ENCODE measurements at places on chromosomes 3 and 15.
A peak's percentile ranks its signal among the peaks of the same experiment; 100 is the strongest.

GRCh38 chr15:80999623-81000036 is 1.1 kb upstream of the TLNRD1 start:
- DNase-seq, result no peak

GRCh38 chr3:3443482-3443881 is 264.0 kb upstream of the CRBN start:
- no peak for DNase-seq

DNA sequence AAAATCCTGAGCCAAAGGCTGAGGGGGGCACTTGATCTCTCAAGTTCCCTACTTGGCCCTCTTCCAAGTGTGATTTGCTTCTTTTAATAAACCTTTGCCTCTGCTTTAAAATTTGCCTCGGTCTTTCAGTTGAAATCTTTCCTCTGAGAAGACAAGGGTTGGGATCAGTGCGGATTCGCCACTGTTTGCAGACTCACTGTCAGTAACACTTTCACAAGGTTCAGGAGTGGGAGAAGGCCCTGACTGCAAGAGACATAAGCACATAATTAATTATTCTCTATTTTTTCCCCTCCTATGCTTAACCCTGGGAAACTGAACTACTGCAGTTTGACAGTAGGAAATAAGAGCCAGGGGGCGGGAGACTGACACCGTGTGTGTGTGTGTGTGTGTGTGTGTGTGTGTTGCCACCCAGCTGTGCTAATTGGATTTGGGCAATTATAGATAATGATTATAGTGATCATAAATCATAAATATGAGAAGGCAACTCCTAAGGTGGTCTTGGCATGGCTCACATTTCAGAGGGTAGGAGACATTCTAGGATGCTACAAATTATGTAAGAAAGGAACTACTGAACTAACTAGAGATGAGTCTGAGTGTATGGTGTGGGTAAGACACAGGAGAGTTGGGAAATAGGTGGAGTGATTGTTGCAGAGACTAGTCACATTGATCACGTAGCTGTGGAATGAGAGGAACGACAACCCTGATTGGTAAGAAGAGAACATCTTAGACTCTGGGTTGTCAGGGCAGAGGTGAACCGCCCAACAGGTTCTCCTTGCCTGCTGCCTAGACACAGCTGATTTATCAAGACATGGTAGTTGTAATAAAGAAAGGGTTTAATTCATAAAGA is 5.5 kb upstream of the ZNF662 start:
- no peak for DNase-seq

DNA sequence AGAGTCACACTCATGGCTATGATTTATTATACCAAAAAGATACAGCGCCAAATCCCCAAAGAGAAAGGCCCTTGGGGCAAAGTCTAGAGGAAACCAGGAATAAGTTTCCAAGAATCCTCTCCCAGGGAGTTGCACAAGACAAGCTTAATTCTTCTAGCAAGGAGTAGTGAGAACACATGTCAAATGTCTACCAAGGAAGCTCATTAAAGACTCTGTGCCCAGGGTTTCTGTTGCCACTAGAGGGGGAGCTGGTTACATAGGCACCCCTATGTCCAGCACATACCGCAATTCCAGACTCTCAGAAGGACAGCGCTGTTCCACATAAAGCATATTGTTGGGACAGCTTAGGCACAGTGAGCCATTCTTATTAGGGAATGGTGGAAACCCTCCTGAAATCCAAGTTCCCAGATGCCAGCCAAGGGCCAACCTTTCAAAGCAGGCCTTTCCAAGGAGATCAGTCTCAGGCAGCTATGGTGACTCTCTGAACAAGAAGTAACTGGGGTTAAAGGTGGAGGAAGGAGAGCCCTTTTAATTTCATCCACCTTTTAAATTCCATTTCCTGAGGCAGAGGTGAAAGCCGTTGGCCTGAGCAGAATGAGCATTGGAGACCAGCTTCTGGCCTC is 194.2 kb downstream of the UACA start:
- DNase-seq, result peak; percentile 81

- DNase-seq, result no peak
These were observed 10.2 kb upstream of the MESP1 start for GRCh38 chr15:89761009-89761831.

- DNase-seq, result peak; percentile 60
These were observed 5.2 kb upstream of the EBLN2 start for GRCh38 chr3:73056014-73056844.

- DNase-seq, result no peak
These were observed 2.8 kb upstream of the PRICKLE2 start for GRCh38 chr3:64228110-64228509.

DNA sequence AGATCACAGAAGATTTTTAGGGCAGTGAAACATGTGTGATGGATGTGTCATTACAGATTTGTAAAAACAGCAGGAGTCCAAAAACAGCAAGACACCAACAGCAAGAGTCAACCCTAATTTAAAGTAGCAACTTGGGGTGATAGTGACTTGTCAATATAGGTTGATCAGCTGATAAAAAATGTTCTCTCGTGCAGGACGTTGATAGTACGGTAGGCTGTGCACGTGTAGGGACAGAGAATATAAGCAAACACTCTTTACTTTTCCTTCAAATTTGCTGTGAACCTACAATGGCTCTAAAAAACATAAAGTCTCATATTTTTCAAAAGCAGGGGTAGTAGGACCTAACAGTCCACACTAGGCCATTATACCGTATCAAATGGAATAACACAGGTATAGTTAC is 120.8 kb downstream of the STAG1 start:
- DNase-seq, result no peak

DNA sequence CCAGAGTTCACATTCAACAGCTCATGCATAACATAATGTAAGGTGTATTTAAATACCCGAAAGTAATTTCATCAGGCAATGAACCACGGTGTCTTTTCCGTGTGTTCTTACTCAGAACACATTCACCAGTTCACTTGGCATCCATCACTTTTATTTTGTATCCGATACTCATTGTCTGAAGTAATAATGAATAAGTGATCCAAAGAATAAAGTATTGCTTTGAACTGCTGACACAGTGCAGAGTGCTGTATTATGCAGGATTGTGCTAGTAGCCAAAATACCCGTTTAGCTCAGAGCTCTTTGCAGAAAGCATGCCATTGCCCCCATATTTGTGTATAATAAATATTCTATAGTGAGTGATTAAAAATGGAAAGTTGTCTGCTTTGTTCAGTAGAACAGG is 460.9 kb upstream of the KCNMB2 start:
- DNase-seq, result no peak

GRCh38 chr3:11551036-11551435 is 92.7 kb downstream of the VGLL4 start:
- no peak for DNase-seq

GRCh38 chr3:16290007-16290826 is 25.2 kb downstream of the OXNAD1 start:
- peak; percentile 76 for DNase-seq

DNA sequence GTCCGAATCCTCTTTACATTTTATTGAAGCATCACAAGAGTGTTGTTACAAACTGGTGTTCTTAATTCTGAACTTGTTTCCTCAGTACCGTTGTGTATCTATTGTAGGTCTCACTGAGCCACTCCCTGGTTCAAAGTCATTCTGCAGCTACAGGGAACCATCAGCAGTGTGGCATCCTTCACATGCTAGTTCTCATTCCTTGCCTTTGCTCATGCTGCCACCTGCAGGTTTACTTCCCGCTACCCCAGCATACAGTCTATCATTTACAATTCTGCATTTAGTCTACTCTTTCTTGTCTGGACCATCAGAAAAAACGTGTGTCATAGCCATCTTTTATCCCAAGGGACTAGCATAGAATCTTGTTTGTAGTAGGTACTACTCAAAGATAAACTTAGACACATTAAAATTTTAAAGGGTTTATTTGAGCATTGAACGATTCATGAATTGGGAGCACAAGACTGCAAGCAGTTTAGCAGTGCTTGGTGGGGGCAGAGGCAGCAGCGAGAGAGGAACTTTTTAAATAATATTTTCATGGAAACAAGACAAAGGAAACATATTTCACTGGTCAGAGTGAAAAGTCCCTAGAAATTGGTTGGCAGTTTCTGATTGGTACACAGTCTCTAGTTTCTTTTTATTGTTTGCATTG is 402.1 kb downstream of the CADM2 start:
- peak; percentile 0 for DNase-seq

DNA sequence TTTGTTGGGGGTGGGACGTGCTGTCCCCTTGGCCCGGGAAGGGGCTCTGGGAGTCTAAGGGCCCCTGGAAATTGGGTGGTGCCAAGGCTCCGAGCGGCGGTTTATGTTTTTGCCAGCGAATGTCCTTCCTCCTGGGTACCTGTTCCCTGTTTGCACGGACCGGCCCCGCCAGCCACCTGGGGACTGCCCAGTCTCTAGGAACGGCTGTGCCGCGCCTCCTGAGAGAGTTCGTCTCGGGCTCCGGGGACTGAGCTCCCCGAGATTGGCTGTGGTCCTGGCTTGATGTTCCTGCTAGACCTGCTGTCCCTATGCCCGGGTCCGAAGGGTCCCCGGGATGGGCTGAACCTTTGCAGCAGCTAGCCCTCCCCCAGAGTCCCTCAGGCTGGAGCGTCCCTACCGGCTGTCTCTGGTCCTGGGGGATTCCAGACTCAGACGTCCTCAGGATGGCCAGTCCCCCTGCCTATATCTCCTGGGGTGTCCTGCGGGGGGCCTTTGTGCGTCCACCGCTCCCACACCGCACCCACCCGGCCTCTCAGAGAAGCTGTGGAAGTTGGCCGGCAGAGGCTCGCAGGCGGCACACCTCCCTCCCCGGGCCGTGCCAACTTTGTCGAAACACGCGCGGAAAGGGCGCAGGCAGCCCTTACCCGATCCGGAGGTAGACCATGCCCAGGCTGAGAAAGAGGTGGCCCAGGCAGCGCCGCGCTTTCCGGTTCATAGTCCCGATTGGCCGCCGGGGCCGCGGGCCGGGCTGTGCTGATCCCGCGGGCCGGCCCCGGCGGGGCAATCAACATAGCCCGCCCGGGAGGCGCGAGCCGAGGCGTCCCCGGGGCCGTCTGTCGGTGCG is 547 bp downstream of the WNT7A start:
- DNase-seq, result no peak

- no peak for DNase-seq
These were observed 452.2 kb upstream of the TPRG1 start for GRCh38 chr3:188719545-188719944.

DNA sequence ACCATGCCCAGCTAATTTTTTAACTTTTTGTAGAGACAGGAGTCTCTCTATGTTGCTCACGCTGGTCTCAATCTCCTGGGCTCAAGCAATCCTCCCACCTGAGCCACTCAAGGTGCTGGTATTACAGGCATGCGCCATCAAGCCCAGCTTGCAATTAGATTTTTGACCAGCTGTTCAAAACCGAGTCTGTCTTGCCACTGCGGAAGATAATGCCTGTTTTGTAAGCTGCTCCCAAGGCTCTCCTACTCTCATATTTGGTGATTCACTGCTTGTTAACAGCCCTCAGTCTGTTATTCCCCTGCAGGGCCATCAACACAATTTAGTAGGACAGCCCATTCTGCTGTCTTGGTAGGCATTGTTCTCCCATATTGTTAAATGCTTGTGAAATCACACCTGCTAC is 17.8 kb upstream of the MCCC1 start:
- DNase-seq, result no peak

DNA sequence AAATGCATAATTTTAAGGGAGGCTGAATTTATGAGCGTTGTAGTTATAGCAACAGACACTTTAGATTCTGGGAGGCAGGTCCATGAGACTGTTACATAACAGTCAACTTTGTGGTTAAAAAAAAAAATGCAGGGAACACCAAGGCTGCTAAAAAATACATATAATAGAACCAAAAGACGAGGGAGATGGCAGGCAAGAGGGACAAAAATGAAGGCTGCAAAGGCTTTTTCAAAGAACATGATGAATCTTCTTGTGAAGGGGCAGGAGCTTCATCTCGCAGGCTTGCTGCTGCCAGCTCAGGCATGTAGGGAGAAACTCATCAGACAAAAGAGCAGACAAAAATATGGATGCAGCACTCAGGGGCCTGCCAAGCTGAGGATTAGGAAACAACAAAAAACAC is 243.9 kb downstream of the SHQ1 start:
- DNase-seq, result no peak

GRCh38 chr3:158777161-158777873 is 24.5 kb upstream of the MFSD1 start:
- DNase-seq, result no peak

- DNase-seq, result peak; percentile 37
These were observed 190.7 kb downstream of the CD47 start for GRCh38 chr3:107899990-107900651.

DNA sequence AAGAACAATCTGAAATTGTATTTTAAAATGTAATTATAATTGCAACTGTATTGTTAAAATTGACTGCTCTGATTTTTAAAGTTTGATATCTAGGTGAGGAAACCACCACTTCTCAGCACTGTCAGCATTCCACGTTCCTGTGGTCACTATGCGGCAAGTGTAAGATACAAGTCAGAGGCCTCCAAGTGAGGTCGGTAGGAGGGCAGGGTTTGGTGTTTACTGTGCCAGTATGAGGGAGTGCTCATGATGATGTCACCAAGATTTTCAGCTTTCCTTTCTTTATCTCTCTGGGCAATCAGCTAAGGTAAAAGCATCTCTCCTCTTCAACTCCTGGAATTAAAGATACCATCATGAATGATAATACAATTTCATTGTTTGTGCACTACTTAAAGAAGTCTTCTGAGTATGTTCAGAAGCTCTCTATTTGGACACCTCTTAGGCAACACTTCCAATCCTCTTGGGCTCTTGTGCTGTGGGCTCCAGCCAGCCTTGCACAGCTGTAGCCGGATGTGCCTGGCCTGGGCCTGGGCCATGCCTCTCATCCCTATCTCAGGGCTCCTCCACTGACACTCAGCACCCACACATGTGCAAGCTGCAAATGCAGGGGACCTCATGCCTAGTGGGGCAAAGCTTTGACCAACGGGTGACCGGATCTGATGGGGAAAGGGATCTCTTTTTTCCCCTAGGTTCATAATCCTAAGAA is 42.9 kb downstream of the CCR3 start:
- DNase-seq, result no peak

DNA sequence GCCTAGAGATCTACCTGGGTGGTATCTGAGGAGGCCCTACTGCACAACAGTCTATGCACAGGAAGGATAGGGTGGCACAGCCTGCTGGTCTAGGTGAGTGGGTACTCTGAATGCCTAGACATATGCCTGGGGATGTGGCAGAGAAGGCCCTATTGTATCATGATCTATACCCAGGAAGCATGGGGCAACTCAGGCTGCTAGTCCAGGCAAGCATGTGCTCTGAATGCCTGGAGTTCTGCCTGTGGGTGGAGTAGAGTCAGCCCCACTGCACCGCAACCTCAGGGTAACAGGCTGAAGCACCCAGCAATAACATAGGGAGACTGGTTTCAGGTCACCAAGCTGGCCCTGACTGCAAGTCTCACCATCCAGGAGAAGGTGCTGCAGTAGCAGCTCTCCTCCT is 224.7 kb downstream of the MFSD1 start:
- DNase-seq, result no peak

Measured in lung microvascular endothelial cell (primary cell).